ENCODE measurements at places on chromosomes 6 and 20.

GRCh38 chr6:7725849-7726415 is at the start of gene BMP6:
BMP6 (plus strand) TSS chr6:7726099; CDS start chr6:7726956, 857 bp downstream.
- peak; percentile 98 for DNase-seq

GRCh38 chr20:64039293-64040160 is 3.5 kb downstream of the C20orf204 start:
- no peak for DNase-seq

DNA sequence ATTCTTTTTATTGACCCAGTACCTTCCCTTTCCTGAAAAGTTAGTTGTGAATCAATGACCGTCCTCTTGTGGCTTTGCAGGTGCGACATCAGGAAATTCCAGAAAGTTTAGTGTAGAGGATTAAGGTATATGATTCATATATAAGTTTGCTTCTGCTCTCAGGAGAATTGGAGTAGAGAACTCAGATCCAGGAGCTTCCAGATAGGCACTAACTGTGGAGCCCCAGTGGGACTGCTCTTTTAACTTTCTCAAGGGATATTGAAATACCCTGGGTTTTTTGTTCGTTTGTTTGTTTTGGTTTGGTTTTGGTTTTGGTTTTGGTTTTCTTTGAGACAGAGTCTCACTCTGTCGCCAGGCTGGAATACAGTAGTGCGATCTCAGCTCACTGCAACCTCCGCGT is 9.5 kb downstream of the TAAR2 start:
- no peak for DNase-seq

DNA sequence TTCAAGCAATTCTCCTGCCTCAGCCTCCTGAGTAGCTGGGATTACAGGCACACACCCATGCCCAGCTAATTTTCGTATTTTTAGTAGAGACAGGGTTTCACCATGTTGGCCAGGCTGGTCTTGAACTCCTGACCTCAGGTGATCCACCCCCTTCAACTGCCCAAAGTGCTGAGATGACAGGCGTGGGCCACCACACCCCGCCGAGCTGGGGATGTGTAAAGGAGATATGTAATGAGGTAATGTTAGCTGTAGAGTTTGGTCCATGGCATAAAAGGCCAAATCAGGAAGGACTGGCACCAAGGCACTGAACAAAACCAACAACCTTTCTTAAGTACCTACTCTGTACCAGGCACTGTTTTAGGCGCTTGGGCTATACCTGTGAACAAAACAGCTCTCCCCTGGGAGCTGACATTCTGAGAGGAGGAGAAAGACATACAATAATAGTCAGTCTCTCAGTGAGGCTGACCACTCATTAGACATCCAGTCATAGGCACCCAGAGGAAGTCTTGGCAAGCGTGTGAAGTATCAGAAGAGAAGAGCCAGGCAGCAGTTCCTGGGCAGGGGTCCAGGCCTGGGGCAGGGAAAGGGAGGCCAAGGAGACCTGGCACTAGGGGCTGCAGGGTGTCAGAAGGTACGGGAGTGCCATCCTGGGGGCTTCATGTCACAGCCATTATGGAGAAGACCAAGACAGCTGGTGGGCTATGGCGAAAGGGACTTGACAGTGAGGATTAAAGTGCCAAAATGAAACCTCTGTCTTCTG is 164.8 kb upstream of the DTNBP1 start:
- DNase-seq: no peak

GRCh38 chr20:561437-562231 is 18.0 kb upstream of the CSNK2A1 start:
- peak; percentile 57 for DNase-seq

DNA sequence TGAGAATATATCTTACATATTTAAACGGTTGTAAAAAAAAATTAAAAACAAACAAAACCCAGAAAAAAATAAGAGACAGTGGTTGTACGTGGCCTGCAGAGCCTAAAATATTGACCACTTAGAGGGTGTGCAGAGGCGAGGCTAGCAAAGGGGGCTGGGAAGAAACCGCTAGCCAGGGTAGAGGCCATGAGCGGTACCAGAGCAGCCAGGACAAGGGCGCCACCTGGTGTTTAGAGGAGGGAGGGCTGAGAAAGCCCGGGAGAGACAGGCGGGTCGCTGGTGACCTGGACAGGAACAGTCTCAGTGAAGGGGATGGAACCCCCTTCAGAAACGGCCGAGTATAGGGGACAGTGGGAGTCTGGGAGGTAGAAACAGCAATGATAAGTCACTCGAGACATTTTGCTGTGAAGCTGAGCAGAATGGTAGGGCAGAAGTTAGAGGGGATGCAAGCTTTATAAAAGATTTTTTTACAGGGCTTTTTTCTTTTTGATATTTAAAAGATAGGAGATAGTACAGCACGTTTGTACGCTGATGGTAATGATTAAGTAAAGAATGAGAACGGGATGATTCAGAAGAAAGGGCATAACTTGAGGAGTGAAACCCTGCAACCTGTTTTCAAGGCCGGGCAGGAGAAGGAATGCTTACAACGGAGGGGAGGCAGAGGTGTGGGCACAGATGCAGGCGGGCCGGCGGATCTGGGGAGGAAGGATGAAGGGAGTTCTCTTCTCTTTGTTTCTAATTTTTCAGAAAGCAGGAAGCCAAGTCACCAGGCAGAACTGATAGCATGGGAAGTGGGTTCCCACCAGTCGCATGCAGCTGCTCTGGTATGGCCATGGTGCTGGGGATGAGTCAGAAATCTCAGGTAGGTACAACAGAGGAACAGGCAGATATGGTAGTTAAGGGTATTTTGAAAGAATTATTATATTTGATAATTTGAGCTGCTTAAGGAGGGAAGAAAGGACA is 76.2 kb downstream of the FAM229B start:
- peak; percentile 41 for DNase-seq

GRCh38 chr20:14049111-14049510 is 53.8 kb downstream of the MACROD2 start:
- no peak for DNase-seq

DNA sequence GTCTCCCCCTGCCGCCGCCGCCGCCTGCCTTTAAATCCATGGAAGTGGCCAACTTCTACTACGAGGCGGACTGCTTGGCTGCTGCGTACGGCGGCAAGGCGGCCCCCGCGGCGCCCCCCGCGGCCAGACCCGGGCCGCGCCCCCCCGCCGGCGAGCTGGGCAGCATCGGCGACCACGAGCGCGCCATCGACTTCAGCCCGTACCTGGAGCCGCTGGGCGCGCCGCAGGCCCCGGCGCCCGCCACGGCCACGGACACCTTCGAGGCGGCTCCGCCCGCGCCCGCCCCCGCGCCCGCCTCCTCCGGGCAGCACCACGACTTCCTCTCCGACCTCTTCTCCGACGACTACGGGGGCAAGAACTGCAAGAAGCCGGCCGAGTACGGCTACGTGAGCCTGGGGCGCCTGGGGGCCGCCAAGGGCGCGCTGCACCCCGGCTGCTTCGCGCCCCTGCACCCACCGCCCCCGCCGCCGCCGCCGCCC is 474 bp downstream of the CEBPB start:
- no peak for DNase-seq

DNA sequence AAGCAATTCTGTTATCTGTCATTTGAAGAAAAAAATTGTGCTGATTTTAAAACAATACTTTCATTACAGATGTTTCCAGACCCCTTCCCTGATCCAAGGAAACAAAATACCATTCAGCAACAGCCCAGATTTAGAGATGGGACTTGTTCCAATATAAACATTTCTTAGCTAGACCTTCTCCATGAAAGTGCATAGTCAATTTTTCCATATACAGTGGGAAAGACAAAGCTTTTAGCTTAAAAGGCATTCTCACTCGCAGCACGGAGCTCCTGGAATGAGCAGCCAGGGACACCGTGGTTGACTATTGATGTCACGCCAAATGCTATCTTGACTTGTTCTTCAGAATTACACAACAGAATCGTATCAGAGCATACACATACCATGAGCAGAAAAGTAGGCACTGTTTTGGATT is 21.5 kb downstream of the LAMA4 start:
- DNase-seq: no peak

- DNase-seq: no peak
Observed at GRCh38 chr20:2652724-2653555, 508 bp downstream of the NOP56 start.

DNA sequence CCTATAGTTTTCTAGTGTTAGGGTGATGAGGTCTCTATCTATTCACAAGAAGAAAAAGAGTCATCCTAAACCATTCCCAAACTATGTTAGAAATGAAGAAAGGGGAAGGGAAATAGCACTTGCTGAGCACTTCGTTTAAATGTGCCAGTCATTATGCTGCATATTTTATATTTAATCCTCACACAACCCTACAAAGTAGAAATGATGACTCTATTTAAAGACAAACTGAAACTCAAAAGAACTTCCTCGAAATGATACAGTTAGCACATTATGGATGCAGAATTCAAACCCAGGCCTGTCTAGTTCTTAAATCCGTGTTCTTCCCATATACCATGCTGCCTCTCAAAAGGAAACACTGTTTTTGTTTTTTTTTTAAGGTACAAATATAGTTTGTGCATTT is 174.6 kb downstream of the GMPR start:
- no peak for DNase-seq

- no peak for DNase-seq
Observed at GRCh38 chr20:58393299-58393698, 4.3 kb downstream of the VAPB start.

- DNase-seq: no peak
Observed at GRCh38 chr6:158011478-158011920, 29.8 kb downstream of the SYNJ2 start.

DNA sequence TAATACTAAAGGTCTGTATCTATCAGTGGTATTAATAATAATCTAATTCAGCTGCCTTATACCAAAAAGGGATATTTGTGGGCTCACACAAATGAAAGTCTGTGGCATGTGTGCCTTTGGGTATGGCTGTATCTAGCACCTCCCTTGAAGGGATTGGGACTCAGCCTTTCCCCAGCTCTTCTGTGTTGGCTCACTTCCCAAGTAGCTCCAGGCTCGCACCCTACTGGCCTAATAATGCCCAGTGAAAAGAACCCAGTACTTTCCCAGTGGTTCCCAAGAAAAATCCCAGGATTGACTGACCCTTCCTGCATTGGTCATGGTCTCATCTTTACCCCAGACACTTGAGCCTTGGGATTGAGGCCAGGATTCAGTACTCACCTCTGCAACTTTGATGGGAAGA is 60.7 kb upstream of the CDKAL1 start:
- DNase-seq: no peak

- no peak for DNase-seq
Observed at GRCh38 chr20:3224681-3225421, 14.1 kb downstream of the SLC4A11 start.

DNA sequence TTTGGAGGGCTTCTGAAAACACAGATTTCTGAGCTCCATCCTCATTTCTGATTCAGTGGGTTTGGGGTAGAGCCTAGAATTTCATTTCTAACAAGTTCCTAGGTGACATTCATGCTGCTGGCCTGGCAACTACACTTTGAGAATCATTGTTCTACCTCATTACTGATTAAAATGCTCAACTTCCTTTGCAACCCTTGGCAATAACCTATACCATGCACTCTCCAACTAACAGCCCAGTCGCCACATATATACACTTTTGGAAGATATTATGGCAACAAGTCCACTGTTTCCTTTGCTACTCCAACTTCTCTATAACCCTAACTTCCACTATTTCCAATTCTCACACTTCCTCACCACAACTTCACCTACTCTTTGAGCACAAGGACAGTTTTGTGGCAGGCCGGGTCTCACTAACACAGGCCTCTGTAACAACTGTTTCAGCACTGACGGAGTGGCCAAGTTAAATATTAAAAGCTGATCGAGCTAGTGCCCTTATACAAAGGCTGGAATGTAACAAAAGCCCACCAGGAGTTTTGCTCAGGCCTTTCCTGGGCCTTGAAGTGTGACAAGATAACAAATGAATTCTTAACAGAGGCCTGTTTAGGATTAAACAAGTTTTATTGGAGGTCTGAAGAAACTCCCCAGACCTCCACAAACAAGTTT is 32.1 kb upstream of the RAB23 start:
- no peak for DNase-seq

- DNase-seq: no peak
Observed at GRCh38 chr6:159582736-159583135, 110.3 kb downstream of the SOD2 start.

DNA sequence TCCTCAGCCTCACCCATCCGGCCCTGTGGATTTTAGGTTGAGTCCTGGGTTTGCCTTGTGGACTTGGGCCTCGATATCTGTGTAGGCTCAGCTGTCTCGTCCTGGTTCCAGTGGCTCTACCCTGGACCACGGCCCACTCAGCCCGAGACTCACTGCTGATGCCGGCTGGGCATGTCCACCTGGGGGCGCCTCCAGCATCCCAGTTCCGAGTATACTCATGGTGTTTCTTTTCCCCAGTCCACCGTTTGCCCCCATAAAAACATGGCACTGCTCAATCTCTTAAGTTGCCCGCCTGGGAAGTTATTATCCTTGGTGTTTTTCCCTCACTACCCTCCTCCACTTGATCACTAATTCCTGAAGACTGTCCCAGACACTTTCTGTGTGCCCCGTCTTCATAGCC is 99.1 kb downstream of the ARID1B start:
- DNase-seq: no peak

DNA sequence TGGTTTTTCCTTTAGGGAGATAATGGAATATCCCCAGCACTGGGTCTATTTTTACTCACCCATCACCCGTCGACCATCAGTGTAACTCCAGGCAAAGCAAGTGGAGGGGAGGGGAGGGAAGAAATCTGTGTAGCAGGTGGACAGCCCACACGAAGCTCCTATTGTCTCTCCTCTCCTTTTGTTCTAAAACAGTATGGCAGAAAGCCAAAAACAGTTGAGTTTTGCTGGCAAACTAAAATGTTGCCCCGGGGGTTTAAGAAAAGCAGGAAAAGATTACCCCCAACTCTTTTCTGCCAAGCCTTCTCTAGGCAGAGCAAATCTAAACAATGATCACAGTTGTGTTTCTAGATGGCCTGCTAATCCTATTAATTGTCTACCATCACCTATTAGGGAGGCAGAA is 89.7 kb downstream of the PREP start:
- DNase-seq: no peak

DNA sequence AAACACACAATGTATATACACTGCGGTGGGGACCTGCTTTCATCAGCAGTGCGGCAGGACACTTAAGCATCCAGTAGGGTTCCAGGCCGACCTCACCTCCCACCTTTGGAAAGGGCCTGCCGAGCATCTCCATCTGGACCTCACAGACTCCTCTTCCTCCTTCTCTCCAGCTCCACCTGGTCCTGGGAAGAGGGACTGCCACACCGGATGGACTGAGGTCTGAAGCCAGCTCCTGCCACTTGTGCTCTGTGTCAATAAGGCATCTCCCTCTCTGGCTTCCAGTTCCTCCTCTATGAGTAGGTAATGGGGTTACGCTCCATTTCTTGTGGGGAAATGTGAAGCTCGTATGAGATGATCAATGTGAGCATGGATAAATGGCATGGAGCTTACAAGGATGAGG is 19.1 kb upstream of the NNAT start:
- DNase-seq: no peak

GRCh38 chr6:43616725-43617472 is 12.2 kb downstream of the GTPBP2 start:
- DNase-seq: no peak

- no peak for DNase-seq
Observed at GRCh38 chr20:45051204-45052060, 49.5 kb downstream of the KCNS1 start.

- peak; percentile 25 for DNase-seq
Observed at GRCh38 chr6:87436435-87436834, 28.7 kb downstream of the CFAP206 start.

- peak; percentile 84 for DNase-seq
Observed at GRCh38 chr6:33815854-33816253, 12.1 kb upstream of the MLN start.

GRCh38 chr6:150967381-150967780 is 101.9 kb downstream of the MTHFD1L start:
- no peak for DNase-seq

GRCh38 chr6:36607683-36608386 is 13.7 kb downstream of the SRSF3 start:
- no peak for DNase-seq

- DNase-seq: no peak
Observed at GRCh38 chr6:114032721-114033120, 61.8 kb upstream of the HDAC2 start.
